ENCODE measurements at places on chromosomes 12 and 14. TPM values are rescaled to one million over a fixed set of nuclear protein-coding genes. Genes with fewer than 3 reads are reported as not detected.

- H3K4me3 ChIP-seq = no peak overlapping the region
- peaks cover 7% of the 10 kb centered on the region for H3K4me1 ChIP-seq
- no peak for DNase-seq
- H3K36me3 ChIP-seq = peaks cover 34% of the 10 kb centered on the region
- no peaks in the 10 kb centered on the region for H3K27me3 ChIP-seq
- H3K27ac ChIP-seq = peak overlapping the region; percentile 60
Measured at GRCh38 chr14:50775357-50775756, 55.6 kb downstream of the NIN start.

DNA sequence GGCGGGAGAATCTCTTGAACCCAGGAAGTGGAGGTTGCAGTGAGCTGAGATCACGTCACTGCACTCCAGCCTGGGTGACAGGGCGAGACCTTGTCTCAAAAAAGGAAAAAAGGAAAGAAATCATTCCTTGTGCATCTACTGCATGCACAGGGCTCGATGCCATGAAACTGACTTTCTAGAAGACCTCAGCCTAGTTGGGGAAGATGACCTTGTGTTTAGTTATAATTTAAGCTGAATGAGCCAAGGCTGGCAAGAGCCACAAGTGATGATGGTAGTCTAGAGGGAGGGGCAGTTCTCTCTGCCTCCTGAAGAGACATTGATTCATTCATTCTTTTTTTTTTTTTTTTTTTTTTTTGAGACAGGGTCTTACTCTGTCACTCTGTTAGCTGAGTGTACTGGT lies 24.2 kb downstream of the ACACB start:
- no peak overlapping the region for H3K4me3 ChIP-seq
- peaks cover 27% of the 10 kb centered on the region for H3K36me3 ChIP-seq
- no peak for DNase-seq

DNA sequence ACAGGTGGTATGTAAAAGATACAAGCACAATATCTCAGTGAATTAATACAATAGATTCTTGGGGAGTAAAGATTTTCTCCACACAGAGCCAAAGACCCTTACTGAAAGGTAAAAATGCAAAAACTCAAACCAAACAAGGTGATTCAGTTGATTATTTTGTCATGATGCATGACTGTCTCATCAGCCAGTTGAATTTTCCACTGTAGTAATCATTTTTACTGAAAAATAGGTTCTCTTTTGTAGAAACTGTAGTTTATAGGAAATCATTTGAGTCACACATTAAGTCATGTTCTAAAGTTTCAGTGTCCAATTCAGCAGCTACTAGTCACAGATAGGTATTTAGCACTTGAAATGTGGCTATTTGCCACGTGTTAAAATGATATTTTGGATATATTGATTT lies 53.6 kb downstream of the PPFIA2 start:
- H3K27ac ChIP-seq = no peak overlapping the region
- H3K27me3 ChIP-seq = no peaks in the 10 kb centered on the region
- no peaks in the 10 kb centered on the region for H3K4me1 ChIP-seq
- DNase-seq = no peak

AEBP2 gene
- 24.5 TPM for total RNA-seq

DNA sequence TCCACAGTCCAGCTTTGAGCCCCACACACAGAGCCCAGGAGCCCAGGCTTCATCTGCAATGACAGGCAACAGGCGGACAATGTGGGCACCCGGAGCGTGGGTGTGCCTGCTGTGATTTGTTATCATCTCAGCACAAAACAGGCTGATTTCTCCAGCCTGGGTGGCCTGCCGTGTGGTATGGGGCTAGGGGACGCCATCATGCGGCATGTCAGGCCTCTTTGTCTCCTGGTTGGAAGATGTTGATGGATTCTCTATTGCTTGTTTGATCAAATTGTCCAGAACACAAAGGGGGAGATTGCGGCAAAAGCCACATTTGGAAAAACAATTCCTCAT lies 147.1 kb downstream of the KIF26A start:
- no peaks in the 10 kb centered on the region for H3K36me3 ChIP-seq
- no peak overlapping the region for H3K27ac ChIP-seq
- DNase-seq = no peak
- no peaks in the 10 kb centered on the region for H3K4me1 ChIP-seq
- no peak overlapping the region for H3K4me3 ChIP-seq
- H3K27me3 ChIP-seq = no peaks in the 10 kb centered on the region

- DNase-seq = no peak
- H3K27me3 ChIP-seq = no peaks in the 10 kb centered on the region
- H3K36me3 ChIP-seq = peaks cover 11% of the 10 kb centered on the region
- peak overlapping the region; percentile 87 for H3K4me3 ChIP-seq
- H3K4me1 ChIP-seq = peaks cover 78% of the 10 kb centered on the region
Measured at GRCh38 chr12:56722832-56723231, 2.3 kb downstream of the NACA start.

- peaks cover 8% of the 10 kb centered on the region for H3K4me1 ChIP-seq
- peaks cover 27% of the 10 kb centered on the region for H3K27me3 ChIP-seq
- H3K27ac ChIP-seq = no peak overlapping the region
- no peak for DNase-seq
- no peak overlapping the region for H3K4me3 ChIP-seq
Measured at GRCh38 chr14:104542871-104543830, 36.4 kb upstream of the C14orf180 start.

PRIMA1 gene
- 4.8 TPM for total RNA-seq

GRCh38 chr12:78721906-78722305 lies 142.7 kb upstream of the SYT1 start:
- H3K27me3 ChIP-seq = no peaks in the 10 kb centered on the region
- no peak for DNase-seq
- no peak overlapping the region for H3K4me3 ChIP-seq
- H3K36me3 ChIP-seq = no peaks in the 10 kb centered on the region
- no peaks in the 10 kb centered on the region for H3K4me1 ChIP-seq
- H3K27ac ChIP-seq = no peak overlapping the region

DNA sequence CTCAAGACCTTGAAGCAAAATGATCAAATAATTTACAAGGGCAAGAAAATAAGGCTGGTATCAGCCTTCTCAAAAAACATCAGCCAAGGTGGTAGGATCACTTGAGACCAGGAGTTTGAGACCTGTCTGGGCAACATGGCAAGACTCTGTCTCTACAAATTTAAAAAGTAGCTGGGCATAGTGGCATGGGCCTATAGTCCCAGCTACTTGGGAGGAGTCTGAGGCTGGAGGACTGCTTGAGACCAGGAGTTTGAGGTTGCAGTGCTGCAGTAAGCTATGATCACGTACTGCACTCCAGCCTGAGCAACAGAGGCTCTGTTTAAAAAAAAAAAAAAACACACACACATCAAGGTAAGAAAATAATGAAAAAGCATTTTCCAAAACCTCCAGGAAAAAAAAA lies 22.1 kb downstream of the SEC23A start:
- no peaks in the 10 kb centered on the region for H3K27me3 ChIP-seq
- no peak overlapping the region for H3K4me3 ChIP-seq
- H3K4me1 ChIP-seq = no peaks in the 10 kb centered on the region
- H3K36me3 ChIP-seq = peaks cover 97% of the 10 kb centered on the region
- no peak overlapping the region for H3K27ac ChIP-seq

DNA sequence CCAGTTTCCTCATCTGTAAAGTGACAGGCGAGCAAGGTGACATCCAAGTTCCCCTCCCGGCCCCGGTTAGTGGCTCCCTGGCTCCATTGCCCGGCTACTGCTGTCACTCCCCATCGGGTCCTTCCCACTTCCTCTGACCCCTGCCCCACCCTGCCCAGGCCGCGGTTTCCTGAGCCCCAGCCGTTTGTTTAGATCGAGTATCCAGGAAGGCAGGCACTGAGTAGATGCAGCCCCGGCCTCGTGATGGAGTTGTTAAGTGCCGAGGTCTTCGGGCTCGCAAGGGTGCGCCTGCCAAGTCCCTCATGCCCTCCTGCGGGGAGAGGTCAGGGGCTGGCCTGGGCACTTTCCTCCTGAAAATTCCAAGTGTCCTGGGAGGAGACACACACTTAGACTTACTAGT lies 55.4 kb downstream of the TEAD4 start:
- H3K4me3 ChIP-seq = no peak overlapping the region
- no peak for DNase-seq
- H3K4me1 ChIP-seq = no peaks in the 10 kb centered on the region
- no peaks in the 10 kb centered on the region for H3K27me3 ChIP-seq
- peaks cover 11% of the 10 kb centered on the region for H3K36me3 ChIP-seq

- DNase-seq = no peak
- no peak overlapping the region for H3K4me3 ChIP-seq
- peaks cover 6% of the 10 kb centered on the region for H3K4me1 ChIP-seq
Measured at GRCh38 chr14:33449268-33449667, 501.6 kb downstream of the EGLN3 start.

PZP gene
- not detected for total RNA-seq

REM2 gene
- total RNA-seq = not detected

GRCh38 chr12:103556890-103557627 lies 30.0 kb upstream of the STAB2 start:
- no peak for DNase-seq
- H3K27ac ChIP-seq = peak overlapping the region; percentile 65
- H3K4me3 ChIP-seq = no peak overlapping the region
- peaks cover 10% of the 10 kb centered on the region for H3K27me3 ChIP-seq

- H3K4me3 ChIP-seq = no peak overlapping the region
- H3K36me3 ChIP-seq = peaks cover 29% of the 10 kb centered on the region
- H3K27ac ChIP-seq = peak overlapping the region; percentile 15
- H3K4me1 ChIP-seq = peaks cover 47% of the 10 kb centered on the region
- DNase-seq = peak; percentile 65
Measured at GRCh38 chr12:6547987-6548386, 7.9 kb downstream of the IFFO1 start.

HOXC5 gene
- not detected for total RNA-seq

EMP1 gene
- total RNA-seq = 115 TPM

DNA sequence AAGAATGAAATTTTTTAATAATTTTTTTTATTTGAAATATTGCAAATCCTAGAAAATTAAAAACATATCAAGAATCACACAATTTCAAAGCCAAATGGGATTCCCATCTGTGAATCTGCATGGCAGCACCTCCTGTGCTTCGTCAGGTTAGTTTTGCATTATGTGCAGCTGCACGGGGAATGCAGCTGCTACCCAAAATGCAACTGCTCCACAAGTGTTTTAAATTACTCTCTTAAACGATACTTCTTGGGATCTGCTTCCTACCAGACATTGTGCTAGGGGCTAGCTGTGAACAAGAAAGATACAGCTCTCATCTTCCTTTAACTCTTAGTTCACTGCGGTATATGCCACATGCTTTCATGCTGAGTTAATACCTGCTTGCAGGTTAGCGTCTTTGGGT lies 154.2 kb downstream of the CRADD start:
- no peak overlapping the region for H3K4me3 ChIP-seq
- no peaks in the 10 kb centered on the region for H3K4me1 ChIP-seq
- no peak for DNase-seq
- H3K36me3 ChIP-seq = no peaks in the 10 kb centered on the region
- no peak overlapping the region for H3K27ac ChIP-seq

GRCh38 chr14:68548194-68549076 lies 244.4 kb downstream of the ZFP36L1 start:
- H3K27ac ChIP-seq = peak overlapping the region; percentile 87
- peak; percentile 96 for DNase-seq
- peaks cover 46% of the 10 kb centered on the region for H3K4me1 ChIP-seq
- no peaks in the 10 kb centered on the region for H3K36me3 ChIP-seq
- no peaks in the 10 kb centered on the region for H3K27me3 ChIP-seq
- no peak overlapping the region for H3K4me3 ChIP-seq

DNA sequence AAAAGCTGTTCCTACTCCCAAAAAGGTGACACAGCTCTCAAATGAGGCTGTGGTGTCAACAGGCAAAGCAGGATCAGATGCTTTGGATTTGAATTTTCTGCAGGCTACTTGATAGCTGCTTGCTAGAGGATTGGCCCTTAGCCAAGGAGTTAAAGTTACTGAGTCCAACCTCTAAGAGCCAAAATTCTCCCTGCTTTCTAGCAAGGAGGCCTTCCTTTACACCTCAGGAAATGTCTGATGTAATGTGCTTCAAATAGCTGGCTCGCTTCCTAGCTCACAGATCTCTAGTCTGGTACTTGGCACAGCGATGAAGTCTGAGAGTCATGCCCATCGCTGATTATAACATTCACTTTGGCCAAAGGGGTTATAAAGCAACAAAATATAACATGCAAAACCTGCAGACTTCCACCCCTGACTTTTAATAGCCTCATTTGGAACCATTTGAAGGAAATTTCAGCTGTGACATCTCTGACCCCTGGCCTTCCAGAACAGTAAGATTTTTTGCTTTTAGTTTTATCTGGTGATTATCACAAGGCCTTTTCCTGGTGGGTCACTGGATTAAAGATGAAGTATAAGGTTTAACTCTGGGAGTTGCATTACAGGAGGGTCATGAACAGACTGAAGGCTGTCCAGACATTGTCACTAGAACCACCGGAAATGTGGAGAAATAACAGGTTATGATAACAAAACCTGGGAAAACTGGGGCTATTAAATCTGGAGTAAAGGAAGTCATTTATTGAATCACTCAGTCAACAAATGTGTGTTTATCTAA lies 189.7 kb downstream of the EPS8 start:
- DNase-seq = peak; percentile 80
- H3K27ac ChIP-seq = no peak overlapping the region
- no peaks in the 10 kb centered on the region for H3K4me1 ChIP-seq
- H3K4me3 ChIP-seq = no peak overlapping the region
- H3K36me3 ChIP-seq = no peaks in the 10 kb centered on the region

- no peaks in the 10 kb centered on the region for H3K27me3 ChIP-seq
- DNase-seq = no peak
- no peaks in the 10 kb centered on the region for H3K4me1 ChIP-seq
- H3K36me3 ChIP-seq = peaks cover 92% of the 10 kb centered on the region
- no peak overlapping the region for H3K27ac ChIP-seq
Measured at GRCh38 chr12:57266681-57267080, 15.7 kb upstream of the STAC3 start.

- no peak overlapping the region for H3K4me3 ChIP-seq
- no peaks in the 10 kb centered on the region for H3K36me3 ChIP-seq
- H3K4me1 ChIP-seq = no peaks in the 10 kb centered on the region
Measured at GRCh38 chr14:29097476-29097875, 330.9 kb downstream of the FOXG1 start.

DNA sequence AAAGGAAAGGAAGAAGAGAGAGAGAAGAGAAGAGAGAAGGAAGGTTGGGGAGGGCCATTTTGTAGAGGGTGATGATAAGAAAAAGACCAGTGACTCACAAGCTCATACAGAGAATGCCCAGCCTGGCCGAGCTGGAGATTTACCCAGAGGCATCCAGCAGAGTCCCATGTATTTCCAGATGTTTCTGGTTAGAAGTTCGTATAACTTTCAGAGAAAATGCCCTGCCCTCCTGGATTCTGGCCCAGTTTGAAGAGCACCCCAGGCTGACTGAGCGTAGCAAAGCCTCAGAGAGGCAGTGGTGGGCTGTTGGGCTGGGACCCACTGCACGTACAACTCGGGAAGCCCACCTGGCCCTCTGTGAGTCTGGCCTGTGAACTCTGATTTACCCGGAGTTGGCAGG lies 221.8 kb downstream of the SLC41A2 start:
- DNase-seq = peak; percentile 56
- H3K27ac ChIP-seq = no peak overlapping the region
- H3K36me3 ChIP-seq = no peaks in the 10 kb centered on the region
- H3K27me3 ChIP-seq = no peaks in the 10 kb centered on the region

GRCh38 chr14:38357557-38357956 lies 101.7 kb upstream of the CLEC14A start:
- H3K4me3 ChIP-seq = no peak overlapping the region
- DNase-seq = no peak
- H3K27me3 ChIP-seq = no peaks in the 10 kb centered on the region
- H3K36me3 ChIP-seq = no peaks in the 10 kb centered on the region
- H3K27ac ChIP-seq = no peak overlapping the region

POTEM gene
- not detected for total RNA-seq

- H3K27ac ChIP-seq = no peak overlapping the region
- H3K36me3 ChIP-seq = no peaks in the 10 kb centered on the region
- H3K4me3 ChIP-seq = no peak overlapping the region
- no peaks in the 10 kb centered on the region for H3K27me3 ChIP-seq
- H3K4me1 ChIP-seq = no peaks in the 10 kb centered on the region
Measured at GRCh38 chr12:68912916-68913315, 20.1 kb downstream of the CPM start.

- H3K27me3 ChIP-seq = no peaks in the 10 kb centered on the region
- no peaks in the 10 kb centered on the region for H3K4me1 ChIP-seq
- DNase-seq = peak; percentile 69
Measured at GRCh38 chr14:95609398-95609990, 74.6 kb downstream of the GLRX5 start.

NOVA1 gene
- total RNA-seq = 11.2 TPM
